Right lung (tissue), 10 donors: ENCODE measurements at places on chromosomes 2 and 18.

DNA sequence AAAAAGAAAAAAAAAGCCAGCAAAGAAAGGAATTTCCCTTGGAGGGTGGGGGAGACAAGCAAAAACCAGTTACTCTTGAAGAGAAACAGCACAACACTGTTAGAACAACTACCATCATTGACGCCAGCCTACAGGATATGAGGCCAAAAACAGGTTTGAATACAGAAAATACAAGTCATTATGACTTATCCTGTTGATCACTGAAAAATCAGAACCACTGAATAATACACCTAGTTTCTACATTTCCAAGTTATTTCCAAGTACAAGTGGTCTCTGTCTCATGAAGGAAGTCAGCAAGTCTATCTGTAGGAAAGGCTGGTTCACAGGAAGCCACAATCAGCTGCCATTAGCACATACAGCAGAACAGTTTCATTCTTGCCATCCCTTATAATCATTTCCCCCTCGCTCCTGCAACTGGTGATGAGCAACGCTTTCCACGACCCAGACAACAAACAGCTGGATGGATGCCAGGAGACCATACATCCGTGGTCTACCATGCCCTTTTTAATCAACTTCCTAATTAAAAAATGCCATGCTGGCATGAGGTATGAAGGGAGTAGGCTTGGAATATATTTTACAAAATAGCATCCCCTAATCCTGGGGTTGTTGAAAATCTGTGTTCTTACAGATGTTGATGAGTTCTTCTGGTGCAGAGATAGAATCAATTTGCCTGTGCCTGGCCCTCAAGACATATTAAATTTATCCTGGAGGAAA is 10.4 kb downstream of the MYT1L start:
- DNase-seq, result no peak

DNA sequence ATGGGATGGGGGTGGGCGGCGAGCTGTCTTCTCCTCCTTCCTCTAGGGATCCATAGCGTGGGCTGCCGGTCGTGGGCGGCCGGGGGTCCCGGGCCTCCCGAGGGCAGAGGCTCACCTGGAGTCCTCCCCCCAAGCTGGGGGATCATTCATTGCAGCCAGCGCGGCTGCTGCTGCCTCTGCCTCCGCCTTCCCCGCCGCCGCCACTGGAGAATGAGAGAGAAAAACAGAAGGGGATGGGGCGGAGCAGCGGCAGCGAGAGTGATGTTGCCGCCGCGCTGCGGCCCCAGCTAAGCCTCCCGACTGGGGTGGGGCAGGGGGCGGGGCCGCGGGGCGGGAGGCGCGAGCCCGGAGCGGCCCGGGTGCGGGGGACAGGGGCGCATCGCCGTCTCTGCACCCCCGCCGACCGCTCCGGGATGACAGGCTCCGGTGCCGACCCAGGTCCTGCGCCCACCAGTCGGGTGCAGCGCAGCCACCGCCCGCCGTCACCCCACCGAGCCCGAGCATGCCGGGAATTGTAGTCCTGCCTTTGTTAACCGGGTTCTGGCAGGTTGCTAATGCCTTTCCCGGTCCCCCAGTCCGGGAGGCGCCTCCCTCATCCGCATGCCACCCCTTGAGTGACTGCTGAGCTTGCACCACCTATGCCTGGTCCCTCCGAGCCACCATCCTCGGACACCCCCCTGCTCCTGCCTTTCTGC is at the start of gene KIF3C:
Gene KIF3C (minus strand): TSS at position 225 of the 695 bp plus-strand sequence. CDS start 580 bp downstream, outside the sequence.
- DNase-seq, result peak; percentile 64

- peak; percentile 38 for DNase-seq
These were observed 80.1 kb upstream of the MAP3K20 start for GRCh38 chr2:172995323-172996244.

DNA sequence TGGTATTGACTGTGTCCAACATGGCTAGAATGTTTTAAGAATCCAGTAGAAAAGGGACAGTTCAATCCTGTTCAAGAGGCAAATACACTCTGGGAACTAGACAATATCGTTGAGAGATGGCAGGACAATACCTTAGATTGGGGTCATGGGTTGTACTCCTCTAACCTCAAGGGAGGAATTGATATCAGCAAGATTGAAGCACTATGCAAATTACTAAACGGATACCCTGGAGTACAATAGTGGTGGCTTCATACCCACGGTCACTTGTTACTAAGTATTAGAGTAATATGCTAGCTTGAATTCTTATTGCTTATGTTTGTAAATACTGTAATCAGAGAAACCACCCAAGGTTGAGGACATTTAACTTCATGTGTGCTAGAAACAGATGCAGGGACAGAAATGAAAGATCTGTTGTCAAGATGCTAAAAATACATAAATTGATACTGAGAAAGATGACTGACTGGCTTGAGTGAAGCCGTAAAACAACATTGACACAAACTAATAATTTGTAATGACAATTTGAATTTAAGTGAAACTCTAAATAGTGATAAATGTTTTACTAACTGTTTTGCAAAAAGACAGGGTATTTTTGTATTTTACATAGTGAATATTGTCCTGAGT is 73.3 kb downstream of the KCNJ3 start:
- DNase-seq, result no peak

DNA sequence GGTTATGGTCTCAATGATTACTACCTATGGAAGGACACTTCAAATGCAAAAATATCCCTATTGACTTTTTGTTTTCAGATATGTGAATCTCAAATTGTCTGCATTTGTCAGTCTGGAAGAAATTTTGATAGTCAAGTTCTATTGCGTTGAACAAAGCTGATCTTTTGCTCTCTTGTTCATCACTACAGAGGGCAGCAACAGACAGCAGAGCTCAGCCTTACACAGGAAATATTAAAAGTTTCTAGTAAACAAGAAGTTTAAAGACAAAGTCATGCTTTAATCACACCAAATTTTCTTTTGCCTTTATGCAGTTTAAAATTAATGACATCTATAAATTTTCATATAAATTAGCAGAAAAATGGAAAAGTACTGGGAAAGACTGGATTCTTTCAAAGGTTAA is 617.5 kb downstream of the NR4A2 start:
- DNase-seq, result no peak

DNA sequence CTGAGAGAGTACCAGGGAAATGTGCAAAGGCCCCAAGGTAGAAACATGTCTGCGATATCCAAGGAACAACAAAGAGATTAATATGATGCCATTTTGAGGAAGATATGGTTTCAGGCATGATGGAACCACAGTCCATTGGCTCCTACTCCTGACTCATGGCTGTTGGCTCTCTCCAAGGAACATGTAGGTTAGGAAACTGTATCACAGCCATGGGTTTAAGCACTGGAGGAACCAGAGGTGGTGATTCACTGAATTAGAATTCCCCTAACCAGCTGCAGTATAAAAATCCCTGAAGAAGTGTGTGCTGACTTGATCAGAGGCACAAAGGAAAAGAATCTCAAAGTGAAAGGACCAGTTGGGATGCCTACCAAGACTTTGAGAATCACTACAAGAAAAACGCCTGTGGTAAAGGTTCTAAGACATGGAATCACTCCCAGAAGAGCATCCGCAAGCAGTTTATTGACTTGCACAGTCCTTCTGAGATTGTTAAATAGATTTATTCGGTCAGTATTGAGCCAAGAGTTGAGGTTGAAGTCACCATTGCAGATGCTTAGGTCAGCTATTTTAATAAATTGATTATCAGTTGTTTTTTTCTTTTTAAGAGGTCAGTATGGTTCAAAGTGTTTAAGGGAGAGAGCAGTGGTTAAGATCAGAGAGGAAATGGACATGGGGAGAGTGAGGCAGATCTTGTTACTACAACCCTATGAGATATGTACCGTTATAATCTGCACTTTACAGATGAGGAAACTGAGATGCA is 110.7 kb upstream of the OTX1 start:
- DNase-seq, result no peak

DNA sequence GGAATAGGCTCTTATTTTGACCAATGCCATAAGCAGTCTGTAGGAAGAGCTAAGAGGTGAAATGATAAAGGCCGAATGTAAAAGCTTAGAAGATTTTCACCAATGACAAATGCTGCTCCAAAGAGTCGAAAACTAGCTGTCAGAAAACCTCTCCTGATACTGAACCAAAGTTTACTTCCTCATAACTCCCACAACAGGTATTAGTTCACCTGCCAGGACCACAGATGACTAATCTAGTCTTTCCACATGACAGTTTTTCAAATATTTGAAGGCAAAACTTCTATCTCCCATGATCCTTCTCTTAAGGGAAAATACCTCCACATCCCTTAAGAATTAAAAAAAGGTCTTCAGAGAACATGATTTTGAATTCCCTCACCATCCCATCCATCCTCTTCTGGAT is 473.2 kb upstream of the SPHKAP start:
- no peak for DNase-seq

GRCh38 chr2:29810956-29811355 is 110.4 kb downstream of the ALK start:
- no peak for DNase-seq

- no peak for DNase-seq
These were observed 70.2 kb downstream of the LBH start for GRCh38 chr2:30301551-30301950.

DNA sequence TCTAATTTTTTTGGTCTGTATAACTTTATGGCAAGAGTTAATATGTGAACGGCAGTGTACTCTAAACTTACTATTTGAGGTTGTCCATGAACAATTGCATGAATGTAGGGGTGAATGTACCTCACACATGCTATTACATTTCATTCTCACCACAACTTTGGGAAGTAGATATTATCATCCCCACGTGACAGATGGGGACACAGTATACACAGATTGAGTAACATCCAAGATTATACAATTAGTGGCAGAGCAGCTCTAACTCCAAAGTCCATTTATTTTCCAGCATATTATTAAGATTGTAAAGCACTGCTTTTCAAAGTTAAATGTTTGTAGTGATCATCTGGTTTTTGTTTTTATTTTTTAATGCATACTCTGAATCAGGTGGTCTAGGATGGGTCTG is 622.1 kb upstream of the ZEB2 start:
- DNase-seq, result no peak

- DNase-seq, result no peak
These were observed 203.4 kb upstream of the RAB6C start for GRCh38 chr2:129775952-129776653.

- DNase-seq, result no peak
These were observed 297.1 kb upstream of the CCDC68 start for GRCh38 chr18:55256226-55256928.

DNA sequence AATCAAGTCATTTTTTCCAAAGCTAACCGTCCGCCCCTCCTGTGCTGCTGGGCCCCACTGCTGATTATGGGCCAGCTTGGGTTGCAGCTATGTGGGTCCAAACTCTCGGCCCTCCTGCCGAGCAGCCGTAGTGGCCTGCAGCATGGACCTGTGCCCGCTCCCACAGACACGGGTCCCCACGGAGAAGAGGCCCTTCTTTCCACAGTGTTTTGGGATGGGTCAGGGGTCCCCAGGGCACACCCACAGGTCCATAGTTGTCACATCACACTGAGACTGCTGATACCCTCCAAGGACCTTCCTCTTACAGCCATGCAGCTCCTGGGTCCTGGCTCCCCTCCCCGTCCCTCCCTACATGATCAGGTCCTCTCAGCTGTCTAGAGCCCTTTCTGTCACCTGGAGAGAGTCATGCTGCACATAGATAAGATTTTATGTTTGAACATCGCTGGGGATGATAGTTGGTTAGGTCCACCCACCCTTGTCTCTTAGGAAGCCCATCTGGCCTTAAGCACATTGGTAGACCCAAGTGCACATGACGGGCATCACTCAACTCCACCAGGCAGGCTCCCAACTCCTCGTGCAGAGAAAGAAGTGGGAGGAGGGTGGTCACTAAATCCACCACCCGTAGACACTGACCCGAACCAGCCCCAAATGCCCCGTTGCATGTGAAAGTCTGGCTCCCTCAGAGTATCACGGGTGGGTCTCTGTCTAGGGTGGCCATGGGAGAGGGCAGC is 17.5 kb downstream of the GPR55 start:
- no peak for DNase-seq

DNA sequence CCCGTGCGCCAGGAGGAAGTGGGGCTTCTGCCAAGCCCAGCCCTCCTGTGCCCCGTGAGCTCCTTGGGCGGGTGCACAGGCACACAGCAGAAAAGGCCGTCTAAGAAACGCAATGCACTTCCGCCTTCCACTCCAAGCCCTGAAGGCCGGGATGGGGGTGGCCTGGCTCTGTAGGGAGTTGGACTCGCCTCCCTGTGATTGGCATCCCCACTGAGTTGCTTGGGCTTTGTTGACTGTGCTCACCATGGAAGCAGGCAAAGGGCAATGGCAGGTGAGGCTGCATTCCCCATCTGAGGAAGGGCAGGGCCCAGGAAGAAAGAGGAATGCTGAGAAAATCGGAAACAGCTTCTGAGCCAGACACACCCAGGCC is 66.8 kb downstream of the CRACDL start:
- peak; percentile 66 for DNase-seq

- DNase-seq, result no peak
These were observed 37.5 kb downstream of the POLR1A start for GRCh38 chr2:86068136-86068588.

DNA sequence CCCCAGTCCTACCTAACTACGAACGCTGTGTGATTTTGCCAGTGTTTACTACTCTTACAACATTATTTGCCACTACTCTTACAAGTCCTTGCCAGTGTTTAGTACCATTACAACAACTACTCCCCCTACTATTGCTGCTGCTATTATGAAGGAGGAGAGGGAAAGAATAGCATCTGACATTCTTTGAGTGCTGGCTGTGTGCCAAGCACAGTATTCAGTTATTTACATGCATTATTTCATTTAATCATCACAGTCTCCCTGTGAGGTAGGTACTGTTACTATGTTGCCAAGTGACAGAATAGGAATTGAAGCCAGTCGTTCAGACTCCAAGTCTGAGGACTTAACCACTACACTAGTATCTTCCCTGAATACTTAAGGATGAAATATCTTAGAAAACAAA is 185.9 kb upstream of the FOSL2 start:
- DNase-seq, result no peak

- DNase-seq, result no peak
These were observed 380.6 kb downstream of the FBXO15 start for GRCh38 chr18:73766910-73767515.

- no peak for DNase-seq
These were observed 8.9 kb downstream of the MAPRE2 start for GRCh38 chr18:35050028-35050546.

GRCh38 chr2:214808981-214809750 is at the start of gene BARD1:
Gene BARD1, minus strand, starts transcription at chr2:214809683. Its CDS starts 114 bp downstream, at chr2:214809569.
- peak; percentile 55 for DNase-seq

DNA sequence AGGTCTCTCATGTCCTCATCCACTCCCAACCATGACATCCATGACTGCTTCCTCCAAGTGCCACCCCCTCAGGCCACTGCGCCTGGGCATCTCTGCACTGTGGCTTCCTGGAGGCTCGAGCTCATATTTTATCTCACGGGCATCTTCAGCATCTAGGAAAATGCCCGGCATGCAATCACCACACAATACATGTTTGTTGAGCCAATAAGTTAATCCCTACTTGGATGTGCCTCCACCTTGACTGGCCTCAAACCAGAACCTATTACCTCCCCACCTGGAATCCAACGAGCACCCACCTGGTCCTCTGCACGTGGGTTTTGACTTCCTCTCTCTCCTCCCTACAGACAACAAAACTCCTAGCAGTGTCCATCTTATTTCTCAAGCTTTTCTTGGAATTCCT is 198.9 kb upstream of the REV1 start:
- DNase-seq, result no peak

GRCh38 chr18:9730786-9731185 is 22.7 kb downstream of the RAB31 start:
- no peak for DNase-seq

GRCh38 chr2:233651430-233651829 is 15.2 kb downstream of the UGT1A10 start:
- no peak for DNase-seq
